T follicular helper cell (primary cell): ENCODE measurements at places on chromosomes 12 and 14.

DNA sequence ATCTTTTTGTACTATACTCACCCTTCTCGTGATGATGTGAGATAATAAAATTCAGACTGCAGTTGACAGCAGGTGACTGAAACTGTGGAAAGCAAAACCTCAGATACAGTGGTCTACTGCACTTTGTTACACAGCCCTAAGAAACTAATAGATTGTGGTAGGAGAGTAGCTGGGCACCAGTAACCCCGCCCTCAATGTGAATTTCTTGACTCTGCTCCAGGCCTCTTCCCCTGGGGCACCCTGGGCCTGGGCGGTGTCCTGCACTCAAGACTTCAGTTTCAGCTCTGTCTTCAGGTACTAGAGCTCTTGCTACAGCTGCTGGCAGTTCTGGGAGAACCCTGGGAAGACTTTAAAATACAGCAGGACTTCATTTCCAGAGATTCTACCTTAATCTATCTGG lies 197.6 kb upstream of the AVPR1A start:
- no peak for DNase-seq

DNA sequence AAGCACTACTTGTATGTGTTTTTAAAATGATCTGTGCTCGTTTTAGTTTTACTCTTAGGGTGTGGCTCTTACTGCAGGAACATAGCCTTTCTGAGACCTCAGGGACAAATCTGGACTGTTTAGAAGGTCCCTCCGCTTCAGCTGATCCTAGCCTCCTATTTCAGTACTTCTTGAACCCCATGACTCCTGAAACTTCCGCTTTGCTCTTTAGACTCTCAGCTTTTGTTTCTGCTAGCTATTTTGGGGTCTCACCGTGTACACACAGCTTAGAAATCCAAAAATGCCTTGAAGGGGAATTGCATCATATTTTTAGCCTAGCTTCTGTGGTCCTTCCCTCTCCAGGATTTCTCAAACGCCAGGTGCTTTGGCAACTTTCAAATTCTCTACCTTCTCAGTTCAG lies 8.3 kb downstream of the OR11G2 start:
- no peak for DNase-seq

DNA sequence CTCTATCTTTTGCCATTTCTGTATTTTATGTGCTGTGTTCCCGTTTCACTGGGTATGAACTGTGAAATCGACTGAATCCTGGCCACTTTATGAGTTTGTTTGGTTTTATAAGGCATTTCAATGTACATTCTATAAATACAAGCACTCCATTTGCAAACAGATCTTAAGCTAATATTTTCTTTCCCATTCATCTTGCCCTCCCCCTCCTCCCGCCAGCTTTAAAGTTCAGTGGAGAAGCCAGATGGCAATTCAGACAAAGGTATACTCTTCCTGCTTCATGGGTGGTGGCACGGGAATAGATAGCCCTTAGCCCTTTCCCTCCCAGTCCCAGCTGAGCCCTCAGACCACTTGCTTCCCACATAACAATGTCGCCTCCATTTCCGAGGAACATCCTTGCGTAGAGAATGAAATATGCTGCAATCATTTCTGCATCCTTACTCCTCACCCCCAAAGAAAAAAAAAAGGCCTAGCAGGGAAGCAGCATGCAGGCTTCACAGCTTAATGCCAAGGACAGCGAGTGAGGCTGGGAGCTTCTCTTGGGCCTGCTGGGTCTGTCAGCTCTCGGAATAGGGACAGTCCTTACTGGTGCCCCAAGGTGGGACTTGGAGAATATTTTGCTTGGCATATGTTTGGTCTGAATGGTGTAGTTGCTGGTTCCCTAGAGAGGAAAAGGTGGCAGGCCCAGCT lies 52.8 kb upstream of the SRSF5 start:
- no peak for DNase-seq

DNA sequence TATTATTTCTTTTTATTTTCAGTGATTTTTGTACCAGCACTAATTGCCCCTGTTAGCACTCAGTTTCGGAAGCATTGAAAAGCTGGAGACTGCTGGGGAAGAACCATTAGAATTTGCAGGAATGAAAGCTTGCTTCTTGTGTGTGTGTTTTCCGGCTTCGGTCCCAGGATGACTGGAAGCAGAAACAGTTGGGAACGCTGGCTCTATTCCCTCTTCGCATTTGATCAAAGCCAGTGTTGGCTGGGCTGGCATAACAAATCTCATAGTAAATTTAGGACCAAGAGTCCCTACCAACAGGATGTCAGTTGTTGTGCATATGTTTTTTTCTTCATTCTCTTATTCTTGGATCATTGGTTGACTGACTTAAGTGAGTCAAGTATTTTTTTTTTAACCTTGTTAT lies 53.6 kb upstream of the TRAF3 start:
- DNase-seq: no peak

GRCh38 chr14:98900798-98901197 lies 371.2 kb downstream of the BCL11B start:
- no peak for DNase-seq

GRCh38 chr12:15580431-15580830 lies 208.8 kb downstream of the EPS8 start:
- DNase-seq: no peak

DNA sequence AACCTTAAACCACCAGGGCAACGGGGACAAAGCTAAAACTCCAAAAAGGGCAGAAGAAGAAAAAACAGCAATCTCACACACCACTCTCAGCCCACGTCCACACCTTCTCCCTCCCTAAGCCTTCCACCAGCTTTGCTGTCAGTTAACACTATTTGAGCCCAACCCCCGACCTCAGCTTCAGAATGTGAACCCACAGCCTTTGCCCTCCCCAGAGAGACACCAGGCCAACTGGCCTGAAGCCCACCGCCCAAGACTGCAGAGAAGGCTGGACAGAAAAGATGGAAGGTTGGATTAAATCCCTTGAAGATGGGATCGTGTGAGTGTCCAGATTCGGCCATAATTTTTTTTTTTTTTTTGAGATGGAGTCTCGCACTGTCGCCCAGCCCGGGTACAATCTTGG lies 22.4 kb downstream of the IRF2BPL start:
- no peak for DNase-seq

DNA sequence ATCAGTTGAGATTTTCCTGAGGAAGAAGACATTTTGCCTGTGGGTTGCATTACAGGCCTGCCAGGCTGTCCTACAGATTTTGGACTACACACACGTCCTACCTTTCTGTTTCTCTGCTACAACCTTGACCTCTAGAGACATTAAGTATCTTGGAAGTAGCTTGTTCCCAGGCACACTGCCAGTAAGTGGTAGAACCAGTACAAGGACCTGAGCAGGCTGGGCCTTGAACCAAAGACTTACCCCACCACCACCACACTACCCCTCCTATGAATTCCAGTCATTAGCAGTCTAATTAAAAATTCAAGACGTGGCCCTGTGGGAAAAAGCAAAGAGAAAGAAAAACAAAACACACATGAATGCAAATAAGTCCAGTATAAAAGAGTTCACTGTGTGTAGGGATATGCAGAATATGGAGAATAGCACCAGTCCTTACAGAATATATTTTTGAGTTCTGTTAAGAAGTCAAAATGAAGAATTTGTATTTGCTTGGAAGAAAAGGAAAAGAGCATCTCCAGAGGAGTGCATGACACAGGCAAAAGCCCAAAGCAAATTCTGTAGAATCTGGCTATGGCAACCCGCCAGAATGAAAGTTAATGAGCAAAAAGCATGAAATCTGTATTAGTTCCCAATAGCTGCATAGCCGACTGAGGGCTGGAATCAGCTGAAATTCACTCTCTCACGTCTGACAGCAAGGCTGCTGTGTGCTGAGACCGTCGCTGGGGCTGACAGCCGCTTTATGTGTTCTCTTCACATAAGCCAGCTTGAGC lies 74.3 kb upstream of the ST8SIA1 start:
- no peak for DNase-seq

DNA sequence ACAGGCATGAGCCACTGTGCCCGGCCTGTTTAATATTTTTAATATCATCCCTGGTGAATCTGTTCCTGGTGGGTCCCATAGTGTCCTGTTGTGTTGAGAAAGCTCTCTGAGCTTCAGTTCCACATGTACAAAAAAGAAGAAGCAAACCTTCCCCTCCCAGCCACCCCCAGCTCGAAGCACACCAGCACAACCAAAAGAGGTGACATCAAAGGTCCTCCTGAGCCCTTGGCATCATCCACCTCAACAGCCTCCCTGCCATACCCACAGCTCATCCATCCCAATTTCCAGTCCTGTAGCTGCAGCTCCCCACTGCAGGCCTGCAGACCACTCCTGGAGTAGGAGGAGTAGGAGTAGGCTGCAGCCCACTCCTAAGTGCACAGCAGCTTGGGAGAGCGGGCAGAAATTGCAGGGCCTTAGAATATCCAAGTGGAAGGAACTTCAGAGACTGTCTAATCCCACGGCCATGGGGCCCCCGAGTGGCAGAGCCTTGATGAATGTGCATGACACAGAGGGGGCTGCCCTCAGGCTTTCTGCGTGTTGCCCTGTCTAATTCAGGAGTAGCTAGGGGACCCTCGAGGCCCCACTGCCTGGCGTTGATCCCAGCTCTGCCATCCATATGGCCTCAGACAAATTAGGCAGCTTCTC lies 36.7 kb upstream of the CD9 start:
- DNase-seq: no peak

GRCh38 chr14:45686771-45687170 lies 433.8 kb upstream of the MIS18BP1 start:
- DNase-seq: no peak

DNA sequence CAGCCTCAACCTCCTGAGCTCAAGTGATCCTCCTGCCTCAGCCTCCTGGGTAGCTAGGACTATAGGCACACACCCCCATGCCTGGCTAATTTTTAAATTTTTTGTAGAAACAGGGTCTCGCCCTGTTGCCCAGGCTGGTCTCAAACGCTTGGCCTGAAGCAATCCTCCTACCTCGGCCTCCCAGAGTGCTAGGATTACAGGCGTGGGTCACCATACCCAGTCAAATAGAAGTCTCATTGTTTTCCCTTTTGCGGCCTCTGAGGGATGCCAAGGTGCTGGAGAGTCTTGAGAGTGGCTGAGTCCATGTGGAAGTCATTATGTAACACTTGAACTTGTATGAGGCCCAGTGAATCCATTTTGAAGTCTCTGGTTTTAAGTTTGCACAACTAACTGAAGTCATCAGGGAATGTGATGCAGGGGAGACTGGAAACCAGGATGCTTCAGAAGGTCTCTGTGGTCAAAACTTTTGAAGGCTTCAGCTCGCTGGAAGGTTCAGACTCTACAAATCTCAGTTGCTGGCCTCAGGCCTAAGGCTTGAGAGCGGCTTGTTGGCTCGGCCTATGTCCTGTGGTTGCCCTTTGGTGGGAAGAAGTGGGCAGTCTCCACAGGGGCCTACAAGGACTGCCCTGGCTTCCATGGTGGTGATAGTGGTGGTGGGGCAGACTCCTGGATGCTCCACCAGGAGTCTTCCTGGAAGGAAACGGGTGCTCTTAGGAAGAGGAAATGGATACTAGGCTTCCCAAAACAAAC lies 29.2 kb downstream of the GALNT16 start:
- DNase-seq: no peak

- no peak for DNase-seq
Observed at GRCh38 chr14:30957813-30958370, 67.6 kb upstream of the AP4S1 start.

DNA sequence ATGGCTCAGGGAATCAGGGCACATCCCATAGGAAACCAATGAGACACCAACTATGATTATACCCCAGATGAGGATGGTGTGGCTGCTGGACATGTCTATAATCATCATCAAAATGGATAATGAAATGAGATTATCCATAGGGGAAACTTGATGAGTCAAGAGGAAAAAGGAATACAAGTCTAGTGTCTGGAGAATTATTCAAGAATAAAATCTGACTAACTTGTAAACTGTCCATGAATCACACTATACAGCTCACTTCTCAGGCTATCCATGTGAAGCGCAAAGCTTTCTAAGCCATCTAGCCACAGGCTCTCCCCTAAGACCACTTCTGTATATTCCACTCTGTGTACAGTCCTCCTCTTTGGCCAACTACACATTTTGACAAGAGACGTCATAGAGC lies 52.5 kb downstream of the DUSP16 start:
- no peak for DNase-seq

DNA sequence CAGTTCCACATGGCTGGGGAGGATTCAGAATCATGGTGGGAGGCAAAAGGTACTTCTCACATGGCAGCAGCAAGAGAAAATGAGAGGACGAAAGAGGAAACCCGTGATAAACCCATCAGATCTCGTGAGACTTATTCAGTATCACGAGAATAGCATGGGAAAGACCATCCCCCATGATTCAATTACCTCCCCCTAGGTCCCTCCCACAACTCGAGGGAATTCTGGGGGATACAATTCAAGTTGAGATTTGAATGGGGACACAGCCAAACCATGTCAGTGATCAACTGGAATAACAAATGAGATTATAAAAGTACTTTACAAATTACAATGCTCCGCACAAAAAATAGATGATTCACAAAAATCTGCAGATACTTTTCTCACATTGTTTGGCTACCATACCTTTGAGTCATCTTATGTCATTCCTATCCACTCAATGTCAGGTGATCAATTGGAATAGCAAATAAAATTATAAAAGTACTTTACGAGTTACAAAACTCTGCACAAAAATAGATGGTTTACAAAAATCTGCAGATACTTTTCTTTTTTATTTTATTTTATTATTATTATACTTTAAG lies 338.9 kb downstream of the C12orf50 start:
- no peak for DNase-seq

DNA sequence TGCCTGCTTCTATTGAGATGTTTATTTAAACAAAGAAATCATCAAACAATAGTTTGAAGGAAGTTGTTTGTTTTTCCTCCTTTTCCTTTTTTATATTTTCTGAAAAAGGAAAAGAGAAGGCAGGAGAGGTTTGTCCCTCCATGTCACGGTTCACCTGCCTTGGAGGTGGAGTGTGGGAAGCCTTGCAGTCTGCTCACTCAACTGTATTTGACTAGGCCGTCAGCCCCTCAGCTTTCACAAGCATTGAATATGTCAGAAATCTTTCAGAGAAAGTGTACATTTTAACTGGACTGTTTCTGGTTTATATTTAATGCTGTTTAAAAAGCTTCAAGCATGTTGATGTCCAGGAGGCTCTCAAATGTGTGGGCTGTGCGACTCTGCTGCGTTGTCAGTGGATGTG lies 370.4 kb downstream of the NPAS3 start:
- DNase-seq: no peak

DNA sequence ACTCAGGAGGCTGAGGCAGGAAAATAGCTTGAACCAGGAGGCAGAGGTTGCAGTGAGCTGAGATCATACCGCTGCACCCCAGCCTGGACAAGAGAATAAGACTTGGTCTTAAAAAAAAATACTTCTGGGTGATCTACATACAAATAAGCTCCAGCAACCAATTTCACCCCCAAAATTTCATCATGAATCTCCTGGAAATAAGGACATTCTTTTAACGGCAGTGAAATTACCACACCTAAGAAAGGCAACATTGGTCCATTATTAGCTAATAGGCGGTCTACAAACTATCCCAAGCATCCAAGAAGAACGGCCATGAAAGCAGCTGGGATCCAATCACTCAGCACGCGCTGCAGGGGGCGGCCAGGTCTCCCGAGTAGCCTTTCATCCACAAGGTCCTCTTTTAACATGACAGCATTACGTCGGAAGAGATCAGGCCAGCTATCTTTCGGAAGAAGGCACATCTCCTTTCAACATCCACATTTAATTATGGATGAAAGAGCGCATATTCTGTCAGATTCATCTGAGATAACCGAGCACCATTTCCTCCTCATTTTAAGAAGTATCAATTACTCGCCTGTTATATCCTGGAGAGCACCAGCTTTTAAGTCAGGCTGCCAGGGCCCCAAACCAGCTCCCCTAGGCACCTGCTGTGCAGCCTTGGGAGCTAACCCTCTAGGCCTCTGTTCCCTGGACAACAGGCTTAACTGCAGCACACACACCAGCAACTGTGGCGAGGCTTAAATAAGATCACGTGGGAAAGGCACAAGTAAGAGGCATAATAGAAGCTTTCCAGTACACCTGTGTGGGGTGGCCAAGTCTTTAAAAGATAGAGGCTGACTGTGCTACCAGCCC lies 4.2 kb downstream of the SLC15A4 start:
- DNase-seq: no peak
